ENCODE measurements at places on chromosomes 6 and 20.

GRCh38 chr6:290111-290922, 2.0 kb upstream of the DUSP22 start:
- H3K27me3 ChIP-seq = no peaks in the 10 kb centered on the region
- H3K4me3 ChIP-seq = peak overlapping the region; percentile 90
- peaks cover 28% of the 10 kb centered on the region for H3K36me3 ChIP-seq
- no peak for DNase-seq
- H3K4me1 ChIP-seq = peaks cover 36% of the 10 kb centered on the region

DNA sequence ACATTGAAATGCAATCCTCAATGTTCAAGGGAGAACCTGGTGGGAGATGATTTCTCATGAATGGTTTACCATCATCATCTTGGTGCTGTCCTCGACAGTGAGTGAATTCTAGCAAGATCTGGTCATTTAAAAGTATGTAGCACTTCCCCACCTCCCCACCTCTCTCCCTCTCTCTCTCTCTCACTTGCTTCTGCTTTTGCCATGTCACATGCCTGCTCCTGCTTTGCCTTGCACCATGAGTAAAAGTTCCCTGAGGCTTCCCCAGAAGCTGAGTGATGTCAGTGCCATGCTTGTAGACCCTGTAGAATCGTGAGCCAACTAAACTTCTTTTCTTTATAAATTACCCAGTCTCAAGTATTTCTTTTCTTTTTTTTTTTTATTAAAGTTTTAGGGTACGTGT, 60.5 kb downstream of the DST start:
- H3K27me3 ChIP-seq = no peaks in the 10 kb centered on the region
- no peak overlapping the region for H3K4me3 ChIP-seq
- no peaks in the 10 kb centered on the region for H3K4me1 ChIP-seq
- DNase-seq = no peak

DNA sequence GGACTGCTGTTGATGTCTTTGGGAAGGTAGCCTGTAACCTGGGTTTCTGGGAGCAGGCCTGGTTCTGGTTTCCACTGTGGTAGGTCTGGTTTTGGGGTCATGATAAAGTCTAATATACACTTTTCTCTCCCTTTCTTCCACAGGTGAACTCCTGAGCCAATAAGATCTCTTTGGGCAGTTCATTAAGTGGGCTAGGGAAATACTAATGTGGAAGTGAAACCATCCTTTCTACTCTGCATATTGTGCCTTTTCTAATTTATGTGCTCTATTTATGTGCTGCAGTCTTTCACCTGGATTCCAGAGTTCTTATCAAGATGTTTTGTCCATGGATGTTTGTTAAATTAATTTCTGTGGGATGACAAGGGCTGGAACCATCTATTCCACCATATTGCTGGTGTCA, 165.7 kb upstream of the PTPRK start:
- H3K27ac ChIP-seq = no peak overlapping the region
- no peaks in the 10 kb centered on the region for H3K4me1 ChIP-seq
- no peak overlapping the region for H3K4me3 ChIP-seq
- H3K36me3 ChIP-seq = no peaks in the 10 kb centered on the region

DNA sequence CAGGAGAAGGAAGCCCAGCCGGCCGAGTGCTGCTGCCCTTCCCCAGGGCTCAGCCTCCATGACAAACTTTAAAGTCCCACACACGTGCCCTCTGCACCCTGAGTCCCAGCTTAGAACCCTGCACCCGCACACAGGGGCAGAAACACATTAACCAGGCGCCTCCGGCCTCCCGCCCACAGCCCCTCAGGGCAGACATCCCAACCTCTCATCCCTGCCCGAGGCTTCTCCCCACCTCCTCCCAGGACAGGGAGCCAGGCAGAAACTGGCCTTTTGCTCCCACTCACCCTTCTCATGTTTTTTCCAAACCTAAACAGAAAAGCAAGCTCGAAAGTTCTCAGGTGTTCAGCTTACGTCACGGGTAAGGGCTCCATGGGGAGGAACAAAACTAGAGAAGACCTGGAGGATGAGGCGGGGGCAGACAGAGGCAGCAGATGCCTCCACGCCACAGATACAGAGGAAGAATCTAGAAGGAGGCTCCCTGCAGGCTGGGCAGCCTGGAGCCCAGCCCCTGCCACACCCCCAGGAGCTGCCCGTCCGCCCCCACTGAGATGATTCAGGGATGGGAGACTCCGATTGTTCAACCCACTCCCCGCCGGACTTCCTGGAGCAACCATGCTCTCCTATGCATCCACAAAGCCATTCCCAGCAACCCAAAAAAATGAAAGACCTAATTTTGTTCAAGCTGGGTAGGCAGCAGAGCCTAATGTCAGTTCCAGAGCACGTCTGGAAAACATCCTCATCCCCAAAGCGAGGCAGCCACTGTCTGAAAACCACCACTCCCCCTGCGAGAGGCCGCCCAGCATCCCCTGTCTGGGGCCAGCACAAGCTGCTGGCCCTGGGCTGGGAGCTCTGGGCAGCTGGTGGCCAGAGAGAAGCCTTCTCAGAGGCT, 8.8 kb downstream of the KCNQ2 start:
- H3K36me3 ChIP-seq = no peaks in the 10 kb centered on the region
- no peak for DNase-seq
- peaks cover 65% of the 10 kb centered on the region for H3K27me3 ChIP-seq
- H3K4me1 ChIP-seq = no peaks in the 10 kb centered on the region
- no peak overlapping the region for H3K27ac ChIP-seq
- H3K4me3 ChIP-seq = no peak overlapping the region

GRCh38 chr6:133542056-133542821, 301.1 kb downstream of the EYA4 start:
- DNase-seq = no peak
- H3K36me3 ChIP-seq = no peaks in the 10 kb centered on the region
- H3K4me1 ChIP-seq = no peaks in the 10 kb centered on the region
- no peak overlapping the region for H3K27ac ChIP-seq
- H3K27me3 ChIP-seq = peaks cover 24% of the 10 kb centered on the region

GRCh38 chr20:10177326-10177725, 41.3 kb upstream of the SNAP25 start:
- H3K27ac ChIP-seq = no peak overlapping the region
- peaks cover 4% of the 10 kb centered on the region for H3K4me1 ChIP-seq
- no peak for DNase-seq
- no peak overlapping the region for H3K4me3 ChIP-seq

GRCh38 chr6:131414956-131415355, 158.1 kb upstream of the ARG1 start:
- no peak for DNase-seq
- H3K4me3 ChIP-seq = no peak overlapping the region
- H3K27ac ChIP-seq = no peak overlapping the region
- H3K27me3 ChIP-seq = peaks cover 11% of the 10 kb centered on the region
- H3K36me3 ChIP-seq = no peaks in the 10 kb centered on the region
- no peaks in the 10 kb centered on the region for H3K4me1 ChIP-seq

DNA sequence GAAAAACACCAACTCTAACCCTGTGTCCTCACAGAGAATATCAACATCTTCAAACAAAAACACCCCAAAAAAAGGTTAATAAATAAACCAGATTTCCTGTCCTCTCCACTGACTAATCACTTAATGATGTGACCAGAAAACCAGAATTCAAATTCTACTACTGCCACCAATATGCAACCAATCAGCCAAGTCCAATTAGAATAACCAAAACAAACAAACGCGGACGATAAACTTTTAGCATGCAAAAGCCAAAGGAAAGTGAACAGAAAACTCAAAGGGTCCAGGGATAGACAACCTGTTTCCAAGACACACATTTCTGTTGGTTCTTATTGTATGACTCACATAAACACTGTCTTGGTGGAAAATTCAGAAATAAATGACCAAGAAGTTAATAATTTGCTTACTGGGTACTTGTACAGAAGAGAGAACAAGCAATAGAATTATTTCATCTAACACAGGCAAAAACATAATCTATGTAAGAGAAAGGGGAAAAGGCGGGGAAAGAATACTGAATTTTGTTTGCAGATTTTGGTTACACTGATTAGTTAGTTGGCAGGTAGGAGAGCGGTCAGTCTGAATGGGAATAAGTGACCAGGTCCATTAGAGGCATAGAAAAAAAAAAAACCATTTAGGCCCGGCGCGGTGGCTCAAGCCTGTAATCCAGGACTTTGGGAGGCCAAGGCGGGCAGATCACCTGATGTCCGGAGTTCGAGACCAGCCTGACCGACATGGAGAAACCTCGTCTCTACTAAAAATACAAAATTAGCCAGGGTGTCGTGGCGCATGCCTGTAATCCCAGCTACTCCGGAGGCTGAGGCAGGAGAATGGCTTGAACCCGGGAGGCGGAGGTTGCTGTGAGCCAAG, 34.1 kb downstream of the HFE start:
- H3K4me3 ChIP-seq = no peak overlapping the region
- H3K27ac ChIP-seq = peak overlapping the region; percentile 7
- H3K27me3 ChIP-seq = no peaks in the 10 kb centered on the region

GRCh38 chr6:7307533-7307932, 5.5 kb downstream of the SSR1 start:
- no peak for DNase-seq
- peaks cover 53% of the 10 kb centered on the region for H3K4me1 ChIP-seq
- no peaks in the 10 kb centered on the region for H3K27me3 ChIP-seq
- peak overlapping the region; percentile 22 for H3K27ac ChIP-seq

DNA sequence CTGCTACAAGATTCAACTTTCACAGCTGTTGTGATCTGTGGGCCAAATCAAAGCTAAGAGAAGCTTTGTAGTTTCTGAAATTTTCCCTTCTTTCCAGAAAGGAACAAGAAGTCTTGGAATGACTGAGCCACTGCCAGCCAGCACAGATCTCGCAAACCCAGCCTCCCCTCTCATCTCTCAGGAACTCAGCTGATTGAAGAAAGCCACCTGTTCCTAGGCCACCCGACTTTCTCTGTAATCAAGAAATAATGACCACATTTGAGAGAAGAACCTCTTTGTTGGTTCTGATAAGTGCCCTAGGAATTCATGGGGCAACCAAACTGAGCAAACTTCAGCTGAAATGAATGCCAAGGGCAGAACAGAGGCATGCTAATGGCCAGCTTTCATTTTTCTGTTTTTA, 61.7 kb downstream of the HDGFL1 start:
- H3K27ac ChIP-seq = no peak overlapping the region
- H3K4me1 ChIP-seq = no peaks in the 10 kb centered on the region
- no peak overlapping the region for H3K4me3 ChIP-seq
- DNase-seq = no peak
- no peaks in the 10 kb centered on the region for H3K27me3 ChIP-seq

- DNase-seq = no peak
- H3K4me1 ChIP-seq = peaks cover 75% of the 10 kb centered on the region
- H3K27ac ChIP-seq = peak overlapping the region; percentile 39
- H3K4me3 ChIP-seq = no peak overlapping the region
- H3K36me3 ChIP-seq = peaks cover 5% of the 10 kb centered on the region
- H3K27me3 ChIP-seq = no peaks in the 10 kb centered on the region
Observed at GRCh38 chr6:42378125-42378524, 73.6 kb downstream of the TRERF1 start.

- H3K4me3 ChIP-seq = no peak overlapping the region
- no peak overlapping the region for H3K27ac ChIP-seq
- H3K4me1 ChIP-seq = no peaks in the 10 kb centered on the region
- peaks cover 3% of the 10 kb centered on the region for H3K36me3 ChIP-seq
- DNase-seq = no peak
- H3K27me3 ChIP-seq = peaks cover 73% of the 10 kb centered on the region
Observed at GRCh38 chr20:45484676-45485075, 15.1 kb downstream of the WFDC2 start.

- DNase-seq = no peak
- H3K4me1 ChIP-seq = no peaks in the 10 kb centered on the region
- H3K27me3 ChIP-seq = no peaks in the 10 kb centered on the region
- peaks cover 1% of the 10 kb centered on the region for H3K36me3 ChIP-seq
Observed at GRCh38 chr6:2688401-2689064, 62.2 kb downstream of the MYLK4 start.

DNA sequence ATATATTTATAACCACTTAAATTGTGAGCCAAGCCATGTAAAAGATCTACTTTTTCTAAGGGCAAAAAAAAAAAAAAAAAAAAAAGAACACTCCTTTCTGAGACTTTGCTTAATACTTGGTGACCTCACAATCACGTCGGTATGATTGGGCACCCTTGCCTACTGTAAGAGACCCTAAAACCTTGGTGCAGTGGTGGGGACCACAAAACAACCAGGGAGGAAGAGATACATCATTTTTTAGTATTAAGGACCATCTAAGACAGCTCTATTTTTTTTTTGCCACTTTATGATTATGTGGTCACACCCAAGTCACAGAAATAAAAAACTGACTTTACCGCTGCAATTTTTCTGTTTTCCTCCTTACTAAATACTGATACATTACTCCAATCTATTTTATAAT, 22.9 kb downstream of the PRDM1 start:
- no peaks in the 10 kb centered on the region for H3K27me3 ChIP-seq
- H3K36me3 ChIP-seq = peaks cover 63% of the 10 kb centered on the region
- no peak for DNase-seq
- peaks cover 75% of the 10 kb centered on the region for H3K4me1 ChIP-seq
- no peak overlapping the region for H3K4me3 ChIP-seq

DNA sequence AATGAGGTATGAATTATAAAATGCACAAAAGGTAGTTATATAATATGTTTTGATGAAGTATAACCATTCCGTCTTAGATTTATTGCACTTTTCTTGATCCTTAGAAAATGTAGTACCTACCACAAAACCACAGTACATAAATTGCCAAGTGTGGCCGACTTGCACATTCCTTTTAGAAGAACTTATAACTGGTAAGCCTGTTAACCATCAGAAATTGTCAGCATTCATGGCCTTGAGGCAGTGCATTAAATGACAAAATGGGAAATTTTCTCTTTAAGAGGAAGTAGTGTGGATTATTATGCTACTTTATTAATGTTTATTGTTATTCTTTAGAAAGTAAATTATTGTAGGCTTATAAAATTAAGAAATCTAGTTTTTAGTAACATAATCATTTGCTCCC, 29.6 kb downstream of the TAB2 start:
- peaks cover 42% of the 10 kb centered on the region for H3K4me1 ChIP-seq
- no peaks in the 10 kb centered on the region for H3K27me3 ChIP-seq
- H3K27ac ChIP-seq = no peak overlapping the region
- H3K36me3 ChIP-seq = peaks cover 19% of the 10 kb centered on the region
- no peak for DNase-seq

GRCh38 chr20:58619864-58620431, 31.1 kb upstream of the STX16 start:
- H3K27me3 ChIP-seq = peaks cover 44% of the 10 kb centered on the region
- H3K4me3 ChIP-seq = no peak overlapping the region
- H3K4me1 ChIP-seq = no peaks in the 10 kb centered on the region
- DNase-seq = no peak
- no peak overlapping the region for H3K27ac ChIP-seq

DNA sequence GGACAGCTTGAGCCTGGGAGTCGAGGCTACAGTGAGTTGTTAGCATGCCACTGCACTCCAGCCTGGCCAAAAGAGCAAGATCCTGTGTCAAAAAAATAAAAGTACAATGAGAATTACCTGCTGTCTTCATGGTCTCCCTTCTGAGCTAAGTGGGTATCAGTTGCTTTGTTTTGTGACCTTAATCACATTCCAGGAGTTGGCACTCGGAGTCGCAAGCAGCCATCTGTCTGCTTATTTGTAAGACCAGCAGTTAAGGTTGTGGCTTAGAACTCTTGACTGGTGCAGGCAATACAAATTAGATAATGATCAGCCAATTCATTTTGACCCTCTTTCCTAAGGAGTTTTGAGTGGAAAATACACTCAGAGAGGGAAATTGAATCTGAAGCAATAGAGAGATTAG, 114.0 kb downstream of the MYO6 start:
- no peak for DNase-seq
- no peak overlapping the region for H3K27ac ChIP-seq
- H3K4me1 ChIP-seq = no peaks in the 10 kb centered on the region
- H3K36me3 ChIP-seq = peaks cover 8% of the 10 kb centered on the region

Data from central memory CD8-positive, alpha-beta T cell (primary cell).